ENCODE measurements at places on chromosomes 11 and 22.

GRCh38 chr11:27304514-27304913 is 58.5 kb downstream of the CCDC34 start:
- DNase-seq: no peak

DNA sequence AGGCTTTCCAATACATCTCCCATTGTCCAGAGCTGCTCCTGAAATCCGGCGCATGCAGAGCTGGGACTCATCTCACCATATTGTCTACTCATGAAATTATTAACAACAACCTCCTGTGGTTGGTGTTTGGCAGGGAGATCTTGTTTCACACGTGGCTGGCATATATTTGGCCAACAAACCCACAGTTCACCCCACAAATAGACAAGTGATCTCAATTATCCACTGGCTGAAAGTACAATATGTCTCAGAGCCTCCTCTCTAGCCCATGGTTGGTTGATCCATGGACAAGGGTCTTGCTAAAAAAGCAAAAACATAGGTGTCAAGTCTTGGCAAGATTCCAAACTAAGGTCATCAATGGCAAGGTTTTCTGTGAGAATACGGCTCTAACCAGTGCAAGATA is 386.9 kb downstream of the ETS1 start:
- no peak for DNase-seq

DNA sequence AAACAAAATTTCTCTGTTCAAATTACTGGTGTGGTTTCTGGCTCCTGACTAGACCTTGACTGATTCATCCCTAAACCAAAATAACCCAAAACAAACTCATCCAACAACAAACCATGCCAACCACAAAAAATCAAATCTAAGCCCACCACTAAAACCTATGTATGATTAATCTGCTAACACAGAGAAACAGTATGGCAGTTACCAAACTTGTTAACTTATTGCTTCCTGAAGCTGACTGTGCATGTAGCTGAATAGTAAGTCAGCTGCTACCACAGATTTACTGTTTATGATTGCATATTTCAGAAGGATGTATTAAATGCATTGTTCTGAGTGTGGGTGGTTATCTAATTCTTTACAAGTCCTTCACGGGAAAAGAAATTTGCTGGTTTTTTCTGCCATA is 231.1 kb downstream of the SWAP70 start:
- DNase-seq: no peak

- DNase-seq: no peak
These were observed 202.6 kb upstream of the TMEM45B start for GRCh38 chr11:129613071-129613470.
